PC-9 (cell line): ENCODE measurements at places on chromosomes 11 and 22. TPM values are rescaled to one million over a fixed set of nuclear protein-coding genes. Genes with fewer than 3 reads are reported as not detected.

KRTAP5-10 gene
- not detected in 2 replicates for total RNA-seq

- no peak for DNase-seq
Measured at GRCh38 chr11:117745346-117745745, 51.7 kb downstream of the DSCAML1 start.

GRCh38 chr11:118277312-118277711, 13.2 kb upstream of the MPZL2 start:
- peak; percentile 65 for DNase-seq

GRCh38 chr22:40939202-40939601, 12.0 kb upstream of the RBX1 start:
- DNase-seq, result no peak

P2RX3 gene
- total RNA-seq, result not detected in 2 replicates

- peak; percentile 45 for DNase-seq
Measured at GRCh38 chr11:130465263-130465662, 16.8 kb downstream of the ADAMTS15 start.

DNA sequence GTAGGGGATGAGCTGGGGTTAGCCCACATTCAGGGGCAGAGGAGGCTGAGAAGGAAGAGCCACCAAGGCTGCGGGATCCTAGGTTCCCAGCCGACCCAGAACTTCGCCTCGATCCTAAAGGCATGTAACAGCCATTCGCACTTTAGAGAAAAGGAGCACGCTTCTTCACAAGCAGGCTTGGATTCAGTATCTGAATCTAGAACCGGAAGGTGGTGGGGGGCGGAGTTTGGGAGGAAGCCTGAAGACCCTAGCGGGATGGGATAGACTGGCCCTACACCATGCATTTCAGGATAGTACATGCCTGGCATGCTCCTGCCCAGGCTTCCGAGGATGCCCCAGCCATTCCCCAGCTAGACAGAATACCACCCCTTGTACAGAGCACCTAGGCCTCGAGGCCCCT, 4.4 kb downstream of the SCARF2 start:
- DNase-seq, result no peak

MRGPRX4 gene
- not detected in 2 replicates for total RNA-seq

DNA sequence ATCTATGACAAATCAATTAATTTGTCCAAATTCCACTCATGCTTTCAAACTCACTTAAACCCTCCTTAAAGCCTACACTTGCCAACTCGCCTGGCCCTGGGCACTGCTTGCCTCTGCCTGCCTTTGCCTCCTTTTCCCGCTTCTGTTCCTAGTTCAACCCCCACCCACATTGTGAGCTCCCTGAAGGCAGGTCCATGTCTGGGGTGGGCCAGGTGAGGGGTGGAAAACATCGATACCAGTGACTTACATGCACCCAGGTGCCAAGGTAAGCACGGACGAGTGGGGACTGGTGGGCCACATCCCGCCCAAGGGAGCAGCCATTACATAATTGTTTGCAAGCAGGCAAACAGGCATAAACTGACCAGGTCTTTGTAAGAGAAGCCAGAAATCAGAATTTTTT, 146.2 kb downstream of the ST3GAL4 start:
- no peak for DNase-seq

- no peak for DNase-seq
Measured at GRCh38 chr22:23104187-23104971, 34.1 kb downstream of the GNAZ start.

DNA sequence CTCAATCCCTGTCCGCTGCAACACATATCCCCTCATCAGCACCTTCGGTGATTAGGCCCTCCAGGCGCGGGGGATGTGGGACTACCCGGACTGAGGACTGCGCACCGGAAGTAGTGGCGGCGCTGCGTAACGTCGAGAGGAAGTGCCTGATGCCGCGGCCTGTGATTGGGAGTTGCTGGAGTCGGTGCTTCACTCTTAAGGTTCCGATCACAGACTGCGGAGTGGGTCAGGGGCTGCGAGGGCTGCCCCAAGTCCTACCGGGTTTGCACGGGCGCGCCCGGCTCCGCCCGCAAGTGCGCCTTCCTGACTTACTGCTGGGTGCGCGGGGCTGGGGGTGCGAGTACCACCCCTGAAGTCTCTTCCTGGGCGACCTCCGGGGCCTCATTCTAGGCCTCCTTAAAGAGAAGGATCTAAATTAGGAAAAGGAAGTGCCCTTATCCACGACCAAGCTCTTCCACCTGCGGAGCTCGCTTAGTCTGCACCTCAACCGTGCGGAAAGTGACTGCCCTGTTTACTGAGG, at the start of gene ALKBH3:
Gene ALKBH3 (plus strand): TSS at position 192 of the 520 bp plus-strand sequence. CDS start 1,822 bp downstream, outside the sequence.
- DNase-seq, result peak; percentile 85

OR51B4 gene
- total RNA-seq, result not detected in 2 replicates

DNA sequence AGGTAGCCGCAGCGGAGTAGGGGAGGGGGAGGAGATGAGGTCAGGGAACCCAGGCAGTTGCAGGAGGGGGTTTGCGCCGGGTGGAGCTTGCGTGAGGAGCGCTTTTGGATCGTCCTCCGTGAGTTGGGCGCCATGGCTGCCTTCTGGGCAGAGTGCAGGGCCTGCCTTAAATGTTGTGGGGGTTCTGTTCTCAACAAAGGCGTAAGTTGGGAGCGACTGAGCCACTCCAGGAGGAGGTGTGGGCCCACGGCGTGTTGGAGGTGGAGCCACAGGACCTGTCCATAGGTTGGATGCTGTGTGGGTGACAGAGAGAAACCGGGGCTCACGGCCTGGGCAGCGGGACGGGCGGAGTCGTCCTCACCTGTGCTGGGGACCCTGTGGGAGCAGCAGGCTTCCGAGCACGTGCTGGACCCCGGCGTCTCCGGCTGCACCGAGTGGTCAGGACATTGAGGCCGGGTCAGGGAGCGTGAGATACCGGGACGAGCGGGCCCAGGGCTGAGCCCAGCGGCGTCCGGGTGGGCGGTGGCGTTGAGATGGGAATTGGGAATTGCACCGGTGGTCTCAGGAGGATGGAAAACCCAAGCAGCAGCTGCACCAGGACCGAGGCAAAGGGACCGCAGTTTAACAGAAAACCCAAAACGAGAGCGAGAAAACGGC, 977 bp upstream of the PGGHG start:
- DNase-seq, result no peak

DNA sequence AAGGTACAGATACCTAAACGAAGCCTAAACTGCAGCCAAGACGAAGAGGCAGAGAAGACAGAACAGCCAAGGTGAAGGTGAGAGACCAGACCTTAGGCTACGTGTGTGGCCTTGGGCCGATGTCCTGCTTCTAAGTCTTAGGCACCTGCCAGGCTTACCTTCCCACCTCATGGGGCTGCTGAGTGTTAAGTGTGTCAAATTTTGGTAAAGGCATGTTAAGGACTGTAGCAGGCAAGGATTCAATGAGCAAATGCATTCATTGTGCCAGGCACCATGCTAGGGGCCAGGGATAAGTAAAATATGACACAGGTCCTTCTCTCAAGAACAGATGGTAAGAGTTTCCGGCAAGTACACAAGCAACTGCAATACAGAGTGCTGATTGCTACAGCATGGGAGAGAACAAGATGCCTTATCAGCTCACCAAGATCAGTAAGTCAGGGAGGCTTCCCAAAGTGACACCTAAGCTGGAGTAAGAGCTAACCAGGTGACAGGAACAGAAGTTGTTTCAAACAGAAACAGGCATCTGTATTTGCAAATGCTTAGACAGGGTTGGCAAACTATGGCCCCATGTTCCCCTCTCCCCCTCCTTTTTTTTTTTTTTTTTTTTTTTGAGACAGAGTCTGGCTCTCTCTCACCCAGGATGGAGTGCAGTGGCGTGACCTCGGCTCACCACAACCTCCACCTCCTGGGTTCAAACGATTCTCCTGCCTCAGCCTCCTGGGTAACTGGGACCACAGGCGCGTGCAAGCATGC, 46.7 kb downstream of the CLTCL1 start:
- no peak for DNase-seq

- DNase-seq, result no peak
Measured at GRCh38 chr11:20458905-20459632, 71.6 kb downstream of the PRMT3 start.

RIBC2 gene
- 4.0 and 11.0 TPM in 2 replicates for total RNA-seq

GRCh38 chr11:129230006-129230405, 37.9 kb upstream of the ARHGAP32 start:
- no peak for DNase-seq

DNA sequence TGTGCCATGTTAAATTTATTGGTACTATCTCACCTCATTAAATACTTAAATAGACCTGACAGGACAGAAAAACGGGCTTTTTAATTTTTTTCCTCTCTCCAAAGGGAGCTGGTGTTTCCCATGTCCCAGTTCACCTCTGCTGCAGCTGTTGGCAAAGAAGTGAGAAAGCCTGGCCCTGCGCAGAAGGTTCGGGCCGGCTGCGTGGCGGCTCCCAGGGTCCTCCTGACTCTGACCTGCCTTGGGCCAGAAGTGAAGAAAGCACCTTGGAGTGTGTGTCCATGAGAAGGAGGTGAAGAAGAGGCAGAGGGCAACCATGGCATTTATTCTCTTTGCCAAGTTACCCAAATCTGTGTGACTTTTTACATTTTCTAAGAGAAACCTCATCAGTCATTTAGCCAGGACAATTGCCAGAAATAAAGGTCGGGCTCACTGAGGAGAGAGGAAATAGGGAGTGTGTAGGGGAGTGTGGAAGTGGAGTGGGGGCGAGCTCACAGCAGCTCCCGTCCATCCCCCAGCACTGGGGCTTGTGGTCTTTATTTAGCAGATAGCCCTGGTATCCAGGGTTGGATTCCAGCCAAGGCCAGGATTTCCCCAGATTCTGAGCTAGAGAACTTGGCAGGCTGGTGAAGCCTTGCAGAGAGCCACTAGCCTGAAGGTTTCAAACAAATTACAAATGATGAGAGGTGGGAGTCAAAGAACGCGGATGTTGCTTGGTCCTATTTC, 102.4 kb upstream of the CADM1 start:
- no peak for DNase-seq

- no peak for DNase-seq
Measured at GRCh38 chr11:121134741-121135312, 33.8 kb downstream of the TECTA start.

DNA sequence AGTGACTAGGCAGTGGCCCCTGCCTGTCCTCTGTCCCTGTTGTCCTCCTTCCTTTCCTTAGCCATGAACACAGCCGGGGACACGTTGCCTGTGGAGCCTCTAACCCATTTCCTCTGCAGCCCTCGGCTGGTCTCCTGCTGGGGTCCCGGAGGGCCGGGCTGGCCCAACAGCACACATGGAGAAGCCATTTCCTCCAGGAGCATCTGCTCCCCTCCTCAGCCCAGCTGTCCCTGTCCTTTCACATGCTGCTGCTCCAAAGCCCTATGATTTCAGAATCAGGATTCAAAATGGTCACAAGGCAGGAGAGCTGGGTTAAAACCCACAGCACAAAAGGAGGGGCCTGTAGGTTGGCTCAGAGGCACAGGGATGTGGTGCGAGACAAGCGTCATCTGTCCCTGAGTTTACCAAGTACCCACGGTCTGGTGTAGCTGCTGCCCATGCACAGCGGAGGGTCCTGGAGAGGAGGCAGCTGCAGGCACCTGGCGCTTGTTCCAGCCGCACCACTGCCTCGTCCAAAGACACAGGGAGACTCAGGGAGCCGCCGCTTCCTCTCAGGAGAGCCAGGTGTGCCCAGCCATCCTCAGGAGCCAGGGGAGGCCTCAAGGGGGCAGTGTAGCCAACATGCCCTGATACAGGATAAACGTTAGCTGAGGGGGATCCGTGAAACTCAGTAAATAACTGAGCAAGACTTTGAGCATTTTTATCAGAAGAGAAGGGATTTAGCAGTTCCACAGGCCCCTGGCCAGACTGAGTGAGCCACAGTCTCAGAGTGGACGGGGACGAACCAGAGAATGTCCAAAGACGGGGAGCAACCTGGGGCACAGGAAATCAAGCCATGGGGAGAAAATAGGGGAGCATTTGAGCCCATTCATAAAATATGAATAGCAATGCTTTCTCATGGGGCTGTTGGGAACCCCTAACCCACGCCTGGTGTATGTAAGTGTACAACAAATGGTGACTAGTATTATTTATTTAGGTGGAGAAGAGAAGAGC, 3.9 kb upstream of the VSIG10L2 start:
- DNase-seq, result no peak
